B cell (primary cell): ENCODE measurements at places on chromosomes 4 and X. TPM values are rescaled to one million over a fixed set of nuclear protein-coding genes. Genes with fewer than 3 reads are reported as not detected.

DNA sequence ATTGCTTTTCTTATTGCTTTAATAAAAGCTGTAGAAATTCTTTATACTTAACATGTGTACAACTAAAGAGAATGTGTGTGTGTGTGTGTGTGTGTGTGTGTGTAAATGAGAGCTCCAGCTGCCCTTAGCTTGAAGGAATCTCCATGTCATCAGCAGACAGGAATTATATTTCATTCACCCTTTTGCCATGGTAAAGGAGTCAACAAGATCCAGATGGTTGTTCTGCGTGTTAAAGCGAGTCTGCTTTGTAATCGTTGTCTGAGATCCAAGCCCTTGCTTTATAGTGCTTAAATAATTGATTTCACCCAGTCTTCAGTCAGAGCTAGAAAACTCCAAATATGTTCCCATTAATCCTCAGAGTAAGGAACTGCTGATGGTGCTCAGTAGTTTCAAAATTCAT is 285.5 kb downstream of the PDGFC start:
- no peak for DNase-seq

DNA sequence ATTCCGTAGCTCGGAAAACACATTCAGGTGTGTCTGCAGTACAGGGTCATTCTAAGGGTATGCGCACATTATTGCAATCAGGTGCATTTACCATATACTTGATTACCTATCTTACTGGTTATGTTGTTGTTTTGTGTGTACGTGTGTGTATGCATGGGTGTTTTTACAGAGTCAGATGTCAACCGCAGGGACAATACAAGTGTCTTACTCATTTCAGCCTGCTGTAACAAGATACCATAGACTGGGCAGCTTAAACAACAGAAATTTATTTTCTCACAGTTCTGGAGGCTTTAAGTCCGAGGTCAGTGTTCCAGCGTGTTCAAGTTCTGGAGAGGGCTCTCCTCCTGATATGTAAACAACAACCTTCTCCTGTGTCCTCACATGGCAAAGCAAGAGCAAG is 316.7 kb downstream of the DMD start:
- no peak for DNase-seq

- no peak for DNase-seq
Measured at GRCh38 chrX:52424656-52425055, 55.8 kb downstream of the XAGE2 start.

GRCh38 chr4:122922877-122923511 is 597 bp upstream of the NUDT6 start:
- peak; percentile 87 for DNase-seq

DNA sequence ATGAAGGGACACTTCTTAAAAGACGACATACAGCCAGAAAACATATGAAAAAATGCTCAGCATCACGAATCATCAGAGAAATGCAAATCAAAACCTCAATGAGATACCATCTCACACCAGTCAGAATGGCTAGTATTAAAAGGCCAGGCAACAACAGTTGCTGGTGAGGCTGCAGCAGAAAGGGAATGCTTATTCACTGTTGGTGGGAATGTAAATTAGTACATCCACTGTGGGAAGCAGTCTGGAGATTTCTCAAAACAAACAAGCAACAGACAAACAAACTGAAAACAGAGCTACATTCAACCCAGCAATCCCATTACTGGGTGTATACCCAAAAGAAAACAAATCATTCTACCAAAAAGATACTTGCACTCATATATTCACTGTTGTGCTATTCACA is 197.9 kb downstream of the EVC2 start:
- no peak for DNase-seq

DNA sequence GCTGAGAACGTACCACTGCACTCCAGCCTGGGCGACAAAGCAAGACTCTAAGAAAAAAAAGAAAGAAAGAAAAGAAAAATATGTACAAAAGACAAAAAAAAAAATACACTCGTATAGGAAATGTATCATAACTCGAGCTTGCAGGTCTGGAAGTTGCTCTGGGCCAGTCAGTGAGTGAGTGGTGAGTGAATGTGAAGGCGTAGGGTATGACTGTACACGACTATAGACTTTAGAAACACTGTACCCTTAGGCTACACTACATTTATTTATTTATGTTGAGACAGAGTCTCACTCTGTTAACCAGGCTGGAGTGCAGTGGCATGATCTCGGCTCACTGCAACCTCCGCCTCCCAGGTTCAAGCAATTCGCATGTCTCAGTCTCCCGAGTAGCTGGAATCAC is 29.4 kb downstream of the EVC2 start:
- DNase-seq, result no peak

Gene TSPAN5
- 5.3 TPM in 2 replicates for total RNA-seq

GRCh38 chr4:168509786-168510185 is 12.9 kb downstream of the PALLD start:
- no peak for DNase-seq

DNA sequence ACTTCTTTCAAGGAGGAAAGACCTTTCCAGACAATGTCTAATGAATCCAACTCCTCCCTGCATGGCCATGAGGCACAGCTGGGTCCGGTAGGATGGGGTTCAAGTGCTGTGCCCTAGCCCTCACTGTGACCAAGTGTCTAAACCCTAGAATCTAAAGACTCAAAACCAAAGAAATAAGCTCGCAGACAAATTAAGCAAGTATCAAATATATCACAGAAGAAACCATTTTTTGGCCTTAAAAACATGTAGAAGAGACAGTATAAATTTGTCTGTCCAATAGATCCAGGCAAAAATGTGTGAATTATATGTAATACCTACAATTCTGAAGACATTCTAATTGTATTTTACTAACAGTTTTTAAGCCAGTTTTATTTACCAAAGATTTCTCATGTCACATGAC is 56.4 kb upstream of the WDR17 start:
- no peak for DNase-seq

Gene SMIM31
- not detected in 2 replicates for total RNA-seq

DNA sequence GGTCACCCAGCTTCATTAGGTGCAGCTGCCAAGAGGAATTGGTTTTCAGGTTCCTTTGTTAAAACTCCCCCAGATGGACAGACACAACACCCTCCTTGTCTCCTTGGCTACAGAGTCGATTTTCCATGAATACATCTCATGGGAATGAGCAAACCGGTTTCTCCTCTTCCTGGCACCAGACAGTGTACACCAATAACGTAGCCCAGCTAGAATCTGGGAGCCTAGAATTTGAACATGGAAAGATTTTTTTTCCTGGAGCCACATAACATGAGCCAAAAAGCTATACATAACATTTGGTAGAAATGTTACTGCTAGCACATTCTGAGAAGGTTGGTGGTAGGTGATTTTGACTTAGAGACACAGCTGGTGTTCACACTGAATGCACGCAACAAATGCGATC is 62.9 kb upstream of the SLC34A2 start:
- no peak for DNase-seq

Gene VCX3B
- not detected in 2 replicates for total RNA-seq

DNA sequence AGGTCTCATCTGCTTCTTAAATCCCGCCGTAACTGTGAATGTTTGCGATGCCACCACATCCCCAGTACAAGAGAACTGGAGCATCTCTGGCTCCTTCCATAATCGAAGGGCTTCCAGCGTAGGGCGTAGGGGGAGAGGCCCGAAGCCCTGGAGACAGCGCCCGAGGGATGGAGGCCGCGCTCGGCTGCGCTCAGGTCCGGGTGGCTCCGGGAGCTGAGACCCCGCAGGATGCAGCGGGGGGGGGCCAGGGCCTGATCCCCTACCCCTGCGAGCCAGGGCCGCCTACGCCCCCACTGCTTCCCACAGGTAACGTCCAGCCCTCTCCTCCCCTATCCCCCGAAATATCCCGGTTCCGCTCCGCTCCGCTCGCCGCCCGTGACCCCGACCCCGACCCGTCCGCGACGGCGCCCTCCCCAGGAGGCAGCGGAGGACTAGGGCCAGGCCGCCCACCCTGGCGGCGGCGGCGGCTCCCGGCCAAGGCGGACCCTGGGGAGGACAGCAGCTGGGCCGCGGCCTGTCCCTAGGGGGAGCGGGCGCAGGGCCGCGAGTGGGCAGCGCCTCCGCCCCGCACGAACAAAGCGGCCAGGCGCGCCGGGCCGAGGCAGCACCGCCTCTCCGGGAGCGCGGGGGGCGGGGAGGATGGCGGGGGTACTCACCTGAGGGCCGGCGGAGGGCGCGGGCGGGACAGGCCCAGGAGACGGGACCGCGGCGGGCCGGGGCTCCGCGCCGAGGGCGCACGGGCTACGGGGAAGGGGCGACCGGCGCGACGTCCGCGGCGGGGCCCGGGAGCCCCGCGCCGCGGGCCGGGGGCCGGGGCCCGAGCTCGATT is 723 bp downstream of the WDFY3 start:
- DNase-seq, result peak; percentile 7

- DNase-seq, result no peak
Measured at GRCh38 chr4:127959794-127960193, 5.2 kb downstream of the MFSD8 start.

Gene IQCM
- total RNA-seq, result not detected in 2 replicates

Gene TGIF2LX
- not detected in 2 replicates for total RNA-seq

- DNase-seq, result no peak
Measured at GRCh38 chr4:117466388-117466787, 381.0 kb upstream of the TRAM1L1 start.

Gene PRICKLE3
- 13.2 and 16.2 TPM in 2 replicates for total RNA-seq

Gene OTUD6A
- total RNA-seq, result not detected in 2 replicates

Gene SPANXN4
- not detected in 2 replicates for total RNA-seq

- no peak for DNase-seq
Measured at GRCh38 chrX:94676285-94676684, 1002.3 kb downstream of the FAM133A start.

- DNase-seq, result no peak
Measured at GRCh38 chr4:92814677-92815076, 510.9 kb downstream of the GRID2 start.

- no peak for DNase-seq
Measured at GRCh38 chr4:76155979-76156378, 7.8 kb upstream of the NUP54 start.

GRCh38 chrX:10314530-10315104 is 157.8 kb downstream of the CLCN4 start:
- DNase-seq, result no peak

Gene MAPK10
- 3.1 and 3.7 TPM in 2 replicates for total RNA-seq

Gene MAB21L2
- total RNA-seq, result not detected in 2 replicates

Gene F8A2
- not detected in 2 replicates for total RNA-seq

Gene KDR
- not detected in 2 replicates for total RNA-seq

Gene UCHL1
- total RNA-seq, result 0.47 and 0.53 TPM in 2 replicates

- no peak for DNase-seq
Measured at GRCh38 chr4:159593681-159594080, 490.8 kb downstream of the RAPGEF2 start.

GRCh38 chr4:164846566-164846965 is 30.4 kb upstream of the APELA start:
- no peak for DNase-seq

- DNase-seq, result no peak
Measured at GRCh38 chr4:120915336-120915735, 7.2 kb downstream of the PRDM5 start.

GRCh38 chr4:46124773-46125413 is 1.0 kb upstream of the GABRG1 start:
- DNase-seq, result no peak

DNA sequence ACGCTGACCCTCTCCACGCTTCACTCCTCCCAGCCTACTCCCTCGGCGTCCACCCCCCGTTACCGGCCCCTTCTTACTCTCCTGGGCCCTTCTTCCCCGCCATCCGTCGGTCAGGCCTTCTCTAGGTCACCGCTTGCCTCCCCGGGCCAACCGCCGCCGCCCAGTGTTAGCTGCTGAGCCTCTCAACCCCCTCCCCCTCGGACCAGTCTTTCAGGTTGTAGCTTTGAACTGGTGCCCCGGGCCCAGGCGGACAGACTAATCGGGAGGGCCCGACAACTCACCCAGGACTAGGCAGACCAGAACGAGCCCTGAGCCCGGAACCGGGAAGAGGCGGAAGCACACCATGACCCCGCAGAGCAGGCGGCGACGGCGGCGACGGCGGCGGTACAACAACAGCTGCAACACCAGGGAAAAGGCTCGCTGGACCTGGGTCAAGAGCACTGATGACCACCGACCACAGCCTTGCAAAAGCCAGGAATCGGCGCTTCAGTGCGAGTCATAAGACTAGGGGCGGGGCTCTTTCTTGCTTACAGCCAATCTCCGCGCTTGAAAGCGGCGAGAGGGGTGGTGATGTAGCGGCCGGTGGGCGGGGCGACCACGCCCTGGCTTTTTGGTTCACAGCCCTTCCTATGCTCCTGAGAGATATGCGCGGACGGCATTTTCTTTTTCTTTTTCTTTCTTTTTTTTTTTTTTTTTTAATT is at the start of gene LAMP2:
TSS of gene LAMP2 (minus strand) at position 472 of the 701 bp plus-strand sequence. CDS start at position 345, 127 bp downstream.
- peak; percentile 87 for DNase-seq

GRCh38 chrX:39242187-39242586 is 440.9 kb downstream of the MID1IP1 start:
- DNase-seq, result peak; percentile 33

- peak; percentile 45 for DNase-seq
Measured at GRCh38 chr4:125314676-125315575, at the start of gene FAT4. Gene FAT4 (plus strand): TSS chr4:125314955. CDS start chr4:125316412, 1,457 bp downstream.

- DNase-seq, result no peak
Measured at GRCh38 chrX:45845142-45845541, 644.5 kb upstream of the DIPK2B start.

GRCh38 chrX:26219351-26219750 is 3.4 kb downstream of the MAGEB5 start:
- no peak for DNase-seq
